NCI-H2081 (cell line): ENCODE measurements at places on chromosomes 3 and 15.

- DNase-seq = no peak
Observed at GRCh38 chr15:42385980-42386700, 26.8 kb downstream of the CAPN3 start.

- no peak for DNase-seq
Observed at GRCh38 chr3:134147411-134147810, 103.2 kb downstream of the RYK start.

- no peak for DNase-seq
Observed at GRCh38 chr3:141109751-141110150, 58.6 kb downstream of the SPSB4 start.

- no peak for DNase-seq
Observed at GRCh38 chr3:155629056-155629455, 115.8 kb downstream of the PLCH1 start.

- DNase-seq = peak; percentile 27
Observed at GRCh38 chr3:59558906-59559720, 509.3 kb upstream of the CFAP20DC start.
